ENCODE measurements at places on chromosomes 16 and 17. TPM values are rescaled to one million over a fixed set of nuclear protein-coding genes. Genes with fewer than 3 reads are reported as not detected.

Gene HAGHL
- 5.5 TPM for total RNA-seq

Gene MT1A
- total RNA-seq, result 7.5 TPM

Gene DEXI
- 122 TPM for total RNA-seq

Gene NPIPA8
- total RNA-seq, result 1.5 TPM

Gene FLII
- 197 TPM for total RNA-seq

Gene CSH2
- not detected for total RNA-seq

Gene ABCA6
- total RNA-seq, result 61.4 TPM

Gene NXN
- 43.9 TPM for total RNA-seq

Gene MYH8
- total RNA-seq, result 4.1 TPM

Gene KRT39
- not detected for total RNA-seq

Gene SALL1
- 1.9 TPM for total RNA-seq

Gene ENPP7
- not detected for total RNA-seq

Gene PITPNM3
- 4.9 TPM for total RNA-seq

Gene KRTAP17-1
- total RNA-seq, result not detected

Gene CACNB1
- total RNA-seq, result 6.1 TPM

Gene CTNS
- 18.7 TPM for total RNA-seq

Gene FOXF1
- total RNA-seq, result 1.1 TPM

Gene MYL11
- total RNA-seq, result not detected

Gene CCL4L2
- total RNA-seq, result not detected

Gene NOXO1
- total RNA-seq, result 2.1 TPM

Gene LGALS9
- total RNA-seq, result 0.17 TPM

Gene KREMEN2
- total RNA-seq, result 0.23 TPM

Gene PRPSAP2
- 23.9 TPM for total RNA-seq

Gene MMP2
- 435 TPM for total RNA-seq

Gene TNRC6C
- 2.6 TPM for total RNA-seq

All from pericardium fibroblast (primary cell).